ENCODE measurements at places on chromosomes 1 and 21.

- DNase-seq = no peak
Observed at GRCh38 chr1:228210076-228210651, 2.3 kb downstream of the OBSCN start.

DNA sequence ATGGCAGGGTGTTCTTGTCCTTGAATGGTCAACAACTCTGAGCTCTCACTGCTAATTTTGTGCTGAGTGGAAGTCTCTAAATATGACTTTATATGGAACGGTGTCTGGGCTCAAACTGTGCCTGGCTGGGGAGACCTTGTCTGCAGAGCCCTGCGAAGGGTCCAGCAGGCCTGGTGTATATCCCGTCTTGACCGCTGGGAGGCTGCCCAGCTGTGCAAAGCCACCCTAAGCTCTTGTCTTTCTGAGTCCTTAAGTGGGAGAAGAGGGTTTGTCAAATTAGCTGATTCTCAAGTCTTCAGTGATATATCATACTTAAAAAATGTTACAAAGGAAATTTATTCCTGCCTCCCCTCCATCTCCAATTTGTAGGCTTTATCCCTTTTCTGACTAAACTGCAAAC, 198.7 kb downstream of the KCNJ6 start:
- no peak for DNase-seq

- DNase-seq = peak; percentile 42
Observed at GRCh38 chr1:184911103-184911745, 63.1 kb downstream of the NIBAN1 start.

- DNase-seq = no peak
Observed at GRCh38 chr1:154418062-154418921, 13.1 kb downstream of the IL6R start.

DNA sequence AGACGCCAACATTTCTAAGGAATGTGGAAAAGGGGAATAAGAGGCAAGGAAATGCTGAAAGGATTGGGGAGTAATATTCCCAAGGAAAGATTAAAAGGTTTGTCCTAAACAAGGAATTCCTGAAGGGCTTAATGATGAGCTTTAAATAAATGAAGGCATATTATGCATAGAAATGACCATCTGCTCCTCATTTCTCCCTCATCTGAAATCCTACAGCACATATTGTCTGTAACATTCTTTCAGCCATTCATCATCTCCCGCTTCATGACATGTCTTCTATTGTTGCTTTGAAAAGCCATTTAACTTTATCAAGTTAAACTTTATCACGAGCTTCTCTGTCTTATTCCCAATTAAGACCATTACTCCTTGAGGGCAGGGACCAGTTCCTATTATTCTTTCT, 608.7 kb upstream of the PLXNA2 start:
- no peak for DNase-seq

- DNase-seq = peak; percentile 63
Observed at GRCh38 chr1:94858276-94858675, 38.1 kb downstream of the SLC44A3 start.

DNA sequence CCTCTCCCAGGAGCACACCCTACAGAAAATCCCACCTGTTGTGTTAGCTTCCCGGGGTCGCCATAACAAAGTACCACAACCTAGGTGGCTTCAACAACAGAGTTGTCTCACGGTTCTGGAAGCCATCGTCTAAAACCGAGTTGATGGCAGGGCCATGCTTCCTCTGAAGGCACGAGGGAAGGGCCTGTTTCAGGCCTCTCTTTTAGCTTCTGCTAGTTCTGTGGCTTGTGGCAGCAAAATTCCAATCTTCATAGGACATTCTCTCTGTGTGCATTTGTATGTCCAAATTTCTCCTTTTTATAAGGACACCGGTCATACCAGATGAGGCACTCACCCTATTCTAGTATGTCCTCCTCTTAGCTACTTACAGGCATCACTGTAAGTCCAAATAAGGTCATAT, 3.2 kb downstream of the CFAP74 start:
- DNase-seq = no peak

DNA sequence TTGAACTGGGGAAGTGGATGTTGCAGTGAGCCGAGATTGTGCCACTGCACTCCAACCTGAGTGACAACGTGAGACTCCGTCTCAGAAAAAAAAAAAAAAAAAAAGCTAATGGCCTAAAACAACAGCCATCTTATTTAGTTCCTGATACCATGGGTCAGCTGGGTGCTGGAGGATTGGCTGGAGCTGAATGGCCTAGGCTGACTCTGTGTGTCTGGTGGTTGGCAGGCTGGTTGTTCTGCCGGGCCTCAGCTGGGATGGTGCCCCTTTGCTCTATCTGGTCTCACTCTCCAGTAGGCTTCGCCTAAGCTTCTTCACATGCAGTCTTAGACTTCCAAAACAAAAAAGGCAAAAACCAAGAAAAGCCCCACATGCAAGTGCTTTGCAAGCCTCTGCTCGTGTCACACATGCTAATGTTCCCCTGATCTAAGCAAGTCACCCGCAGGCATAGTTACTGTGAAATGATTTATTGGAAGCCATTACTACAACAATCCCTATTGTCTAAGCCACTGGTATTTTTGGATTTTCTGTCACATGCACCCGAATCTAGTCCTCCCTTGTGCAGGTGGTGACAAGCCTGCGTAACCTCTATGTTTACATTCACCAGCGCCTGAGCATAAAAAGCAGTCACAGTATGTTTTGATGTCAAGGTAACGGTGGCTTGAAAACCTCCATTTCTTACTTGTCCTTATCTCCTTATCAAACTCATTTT, 39.6 kb upstream of the KANK4 start:
- DNase-seq = no peak

DNA sequence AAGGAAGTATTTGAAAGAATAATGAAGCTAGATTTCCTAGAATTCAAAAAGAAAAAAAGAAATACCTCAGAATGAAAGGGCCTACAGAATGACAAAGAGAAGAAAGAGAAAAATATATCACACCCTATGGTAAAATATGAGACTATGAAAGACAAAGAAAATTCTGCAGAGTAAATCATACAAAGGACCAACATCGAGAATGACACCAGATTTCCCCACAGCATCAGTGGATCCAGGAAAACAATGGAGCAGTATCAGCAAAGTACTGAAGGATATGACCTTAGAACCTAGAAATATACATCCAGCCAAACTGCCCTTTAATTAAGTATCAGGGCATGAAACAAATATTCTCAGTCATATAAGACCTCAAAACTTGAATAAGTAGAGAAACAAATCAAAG, 21.2 kb upstream of the IFNAR2 start:
- DNase-seq = no peak

- no peak for DNase-seq
Observed at GRCh38 chr1:201128476-201128875, 1.5 kb upstream of the ASCL5 start.

- DNase-seq = no peak
Observed at GRCh38 chr1:30242168-30242567, 481.2 kb downstream of the MATN1 start.

- DNase-seq = peak; percentile 22
Observed at GRCh38 chr1:39500862-39501389, 9.5 kb downstream of the BMP8A start.

DNA sequence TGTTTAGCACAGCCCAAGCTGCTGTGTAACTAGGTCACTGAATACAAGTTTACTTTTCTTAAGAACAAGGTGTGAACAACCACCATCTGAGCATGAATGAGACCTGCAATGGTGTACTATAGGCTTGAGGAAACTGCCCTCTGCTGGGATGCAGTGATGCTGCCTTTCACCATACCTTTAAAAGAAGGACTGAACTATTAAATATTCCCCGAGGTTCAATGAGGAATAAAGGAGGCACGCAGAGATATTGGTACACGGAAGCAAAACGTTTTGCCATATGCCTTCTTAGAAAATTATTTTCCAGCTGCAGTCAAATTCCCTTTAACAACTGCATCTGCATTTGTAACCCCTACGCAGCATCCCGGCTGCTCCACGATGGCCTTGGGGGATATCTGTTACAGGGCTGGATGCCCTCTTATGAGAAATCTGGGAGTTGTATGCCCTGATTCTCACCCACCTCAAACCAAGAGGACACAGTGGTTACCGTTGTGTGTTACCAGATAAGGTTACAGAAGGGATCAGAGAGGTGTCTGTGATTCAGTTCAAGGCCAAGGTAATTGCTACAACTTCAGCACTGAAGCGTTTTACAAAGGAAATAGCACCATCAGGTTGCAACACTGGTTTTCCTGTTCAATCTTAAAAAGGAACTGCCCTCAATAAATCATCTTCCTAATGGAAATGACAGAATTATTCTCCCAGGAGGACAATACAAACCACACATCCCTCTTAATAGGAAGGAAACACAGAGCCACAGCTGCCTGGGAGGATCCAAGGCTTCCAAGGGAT, 470.5 kb downstream of the LTN1 start:
- peak; percentile 74 for DNase-seq

DNA sequence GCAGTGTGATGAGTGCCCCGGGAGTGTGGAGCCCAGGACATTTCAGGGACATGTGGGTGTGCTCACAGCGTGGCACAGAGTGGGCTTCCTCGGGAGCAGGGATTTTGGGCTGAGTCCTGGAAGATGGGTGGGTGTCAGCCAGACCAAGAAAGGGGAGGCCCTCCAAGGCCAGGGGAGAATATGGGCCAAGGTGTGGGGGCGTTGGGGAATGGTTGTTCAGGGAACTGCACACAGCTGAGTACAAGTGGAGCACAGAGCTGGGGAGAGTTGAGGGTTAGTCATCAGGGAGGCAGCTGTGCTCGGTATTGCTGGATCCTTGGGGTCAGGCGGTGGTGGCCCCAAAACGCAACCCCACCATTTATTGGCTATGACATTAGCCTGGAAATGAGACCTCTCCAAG, 5.5 kb downstream of the POGK start:
- no peak for DNase-seq

Measured in EH (cell line).